ENCODE measurements at places on chromosomes 4 and X. TPM values are rescaled to one million over a fixed set of nuclear protein-coding genes. Genes with fewer than 3 reads are reported as not detected.

The COL4A5 gene
- 23.8 TPM for total RNA-seq

The SLC26A1 gene
- 0.96 TPM for total RNA-seq

The ZDHHC9 gene
- total RNA-seq, result 31.6 TPM

The C4orf54 gene
- total RNA-seq, result not detected

The HTATSF1 gene
- total RNA-seq, result 50.7 TPM

The NHSL2 gene
- total RNA-seq, result 1.6 TPM

The FRMD7 gene
- not detected for total RNA-seq

The FDCSP gene
- not detected for total RNA-seq

- DNase-seq, result no peak
Observed at GRCh38 chr4:118774321-118774720, 61.6 kb downstream of the SEC24D start.

- DNase-seq, result no peak
Observed at GRCh38 chrX:25144043-25144940, 128.5 kb upstream of the ARX start.

GRCh38 chr4:47566969-47567368 is 81.9 kb downstream of the ATP10D start:
- no peak for DNase-seq

- DNase-seq, result peak; percentile 35
Observed at GRCh38 chr4:40916218-40916555, 166.4 kb downstream of the NSUN7 start.

DNA sequence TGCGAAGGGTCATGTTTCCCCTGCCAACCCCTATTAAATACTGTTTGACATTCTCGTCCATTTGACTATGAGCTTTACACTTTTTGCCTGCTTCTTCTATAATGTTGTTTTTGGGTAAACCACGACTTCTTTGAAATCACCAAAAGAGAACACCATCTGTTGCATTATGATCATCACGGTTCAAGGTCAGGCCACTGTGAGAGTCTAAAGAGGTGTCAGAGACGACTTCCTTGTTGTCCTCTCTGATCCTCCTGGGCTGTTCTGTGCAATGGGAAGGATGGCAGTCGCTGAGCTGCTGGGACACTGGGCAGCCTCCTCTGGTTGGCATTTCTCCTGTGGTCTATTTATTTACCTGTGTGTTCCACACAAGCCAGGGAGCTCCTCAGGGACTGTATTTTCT is 137.5 kb downstream of the RASL11B start:
- DNase-seq, result no peak

DNA sequence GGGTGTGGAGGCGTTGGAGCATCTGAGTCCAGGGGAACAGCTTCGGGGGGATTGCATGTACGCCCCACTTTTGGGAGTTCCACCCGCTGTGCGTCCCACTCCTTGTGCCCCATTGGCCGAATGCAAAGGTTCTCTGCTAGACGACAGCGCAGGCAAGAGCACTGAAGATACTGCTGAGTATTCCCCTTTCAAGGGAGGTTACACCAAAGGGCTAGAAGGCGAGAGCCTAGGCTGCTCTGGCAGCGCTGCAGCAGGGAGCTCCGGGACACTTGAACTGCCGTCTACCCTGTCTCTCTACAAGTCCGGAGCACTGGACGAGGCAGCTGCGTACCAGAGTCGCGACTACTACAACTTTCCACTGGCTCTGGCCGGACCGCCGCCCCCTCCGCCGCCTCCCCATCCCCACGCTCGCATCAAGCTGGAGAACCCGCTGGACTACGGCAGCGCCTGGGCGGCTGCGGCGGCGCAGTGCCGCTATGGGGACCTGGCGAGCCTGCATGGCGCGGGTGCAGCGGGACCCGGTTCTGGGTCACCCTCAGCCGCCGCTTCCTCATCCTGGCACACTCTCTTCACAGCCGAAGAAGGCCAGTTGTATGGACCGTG is 2.2 kb downstream of the AR start:
- no peak for DNase-seq

GRCh38 chrX:49001521-49002090 is 458 bp downstream of the GRIPAP1 start:
- no peak for DNase-seq

GRCh38 chr4:10311939-10312338 is 145.3 kb downstream of the ZNF518B start:
- no peak for DNase-seq

DNA sequence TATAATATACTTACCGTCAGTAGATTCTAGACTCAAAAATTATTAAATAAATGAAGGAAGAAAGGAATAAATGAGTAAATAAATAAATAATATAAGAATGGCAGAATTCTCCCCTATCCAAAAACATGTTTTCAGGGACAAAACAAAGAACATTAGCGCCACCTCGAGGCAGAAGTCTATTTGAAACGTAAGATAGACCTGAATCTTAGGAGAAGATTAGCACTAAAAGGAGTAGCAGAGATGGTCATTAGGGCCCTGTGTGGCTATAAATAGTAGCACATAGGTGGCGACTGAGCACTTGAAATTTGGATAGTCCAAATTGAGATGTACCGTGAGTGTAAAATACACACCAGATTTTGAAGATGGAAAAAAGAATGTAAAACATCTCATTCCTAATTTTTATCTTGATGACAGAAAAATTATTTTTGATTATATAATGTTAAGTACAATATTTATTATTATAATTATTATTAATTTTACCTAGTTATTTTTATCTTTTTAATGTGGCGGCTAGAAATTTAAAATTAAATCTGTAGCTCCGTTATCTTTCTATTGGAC is 24.3 kb upstream of the SRD5A3 start:
- DNase-seq, result peak; percentile 18

GRCh38 chrX:109918753-109919152 is 84.2 kb upstream of the TMEM164 start:
- DNase-seq, result no peak

Measured in kidney epithelial cell (primary cell).